Naive thymus-derived CD4-positive, alpha-beta T cell (primary cell): ENCODE measurements at places on chromosomes 3 and 15. TPM values are rescaled to one million over a fixed set of nuclear protein-coding genes. Genes with fewer than 3 reads are reported as not detected.

- no peak overlapping the region for H3K4me3 ChIP-seq
- peak; percentile 15 for DNase-seq
- no peaks in the 10 kb centered on the region for H3K4me1 ChIP-seq
- H3K27ac ChIP-seq: no peak overlapping the region
- peaks cover 16% of the 10 kb centered on the region for H3K27me3 ChIP-seq
- H3K36me3 ChIP-seq: no peaks in the 10 kb centered on the region
Observed at GRCh38 chr3:49867871-49868321, 1.8 kb downstream of the CAMKV start.

GRCh38 chr3:120332646-120333045, 16.5 kb downstream of the LRRC58 start:
- no peaks in the 10 kb centered on the region for H3K4me1 ChIP-seq
- no peak overlapping the region for H3K27ac ChIP-seq
- no peak overlapping the region for H3K4me3 ChIP-seq
- no peaks in the 10 kb centered on the region for H3K36me3 ChIP-seq

- H3K4me1 ChIP-seq: peaks cover 17% of the 10 kb centered on the region
- H3K27me3 ChIP-seq: no peaks in the 10 kb centered on the region
- peak; percentile 31 for DNase-seq
- peak overlapping the region; percentile 66 for H3K27ac ChIP-seq
Observed at GRCh38 chr3:88031642-88032077, 27.1 kb downstream of the CGGBP1 start.

DNA sequence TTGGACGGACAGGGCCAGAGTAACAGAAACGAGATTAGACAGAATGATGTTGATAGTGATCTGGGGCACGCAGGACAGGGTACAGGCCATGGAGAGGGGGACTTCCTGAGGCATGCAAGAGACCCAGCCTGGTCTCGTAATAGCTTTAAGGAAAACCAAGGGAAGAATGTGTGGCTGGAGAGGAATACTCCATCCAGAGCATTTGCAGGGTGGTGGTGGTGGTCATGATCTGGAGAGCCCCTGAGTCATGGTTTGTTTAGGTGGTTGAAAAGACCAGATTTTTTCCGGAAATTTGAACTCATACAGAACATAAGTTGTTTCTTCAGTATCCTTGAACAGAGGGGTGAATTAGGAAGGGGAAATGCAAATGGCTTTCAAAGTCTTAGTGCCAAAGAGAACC, 138.5 kb downstream of the DUT start:
- H3K36me3 ChIP-seq: no peaks in the 10 kb centered on the region
- no peaks in the 10 kb centered on the region for H3K4me1 ChIP-seq
- no peaks in the 10 kb centered on the region for H3K27me3 ChIP-seq
- DNase-seq: no peak
- no peak overlapping the region for H3K27ac ChIP-seq

DNA sequence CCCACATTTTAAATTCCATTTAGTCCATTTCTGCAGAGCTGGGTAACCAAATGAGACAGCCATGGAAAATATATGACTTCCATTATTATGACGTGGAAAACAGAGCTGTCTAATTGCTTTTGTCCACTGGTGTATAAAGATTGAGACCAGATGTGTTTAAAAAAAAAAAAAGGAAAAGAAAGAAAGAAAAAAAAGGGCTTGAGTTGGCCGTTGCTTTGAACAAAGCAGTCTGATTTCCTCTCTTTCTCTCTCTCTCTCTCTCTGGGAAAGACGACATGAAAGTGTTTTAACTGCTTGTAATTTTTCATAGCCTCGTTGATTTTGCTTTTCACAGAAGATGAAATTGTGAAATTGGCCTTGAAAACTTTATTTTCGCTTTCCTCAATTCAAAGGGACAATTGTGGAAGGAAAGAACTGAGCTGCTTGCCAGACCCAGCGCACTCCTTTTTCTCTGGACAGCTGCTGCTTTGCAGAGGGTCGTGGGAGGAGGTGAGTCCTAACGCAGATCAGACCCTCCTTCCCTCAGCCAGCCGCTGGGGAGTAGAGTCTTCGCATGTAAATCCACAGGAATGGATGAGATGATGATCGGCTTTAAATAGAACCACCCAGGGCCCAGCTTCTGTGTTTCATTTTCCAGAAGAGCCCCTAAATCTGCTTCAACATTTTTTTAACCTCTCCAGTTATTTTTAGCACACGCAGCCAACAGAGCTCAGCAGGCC, 42.8 kb upstream of the UBE2E1 start:
- no peak overlapping the region for H3K4me3 ChIP-seq
- no peaks in the 10 kb centered on the region for H3K4me1 ChIP-seq
- H3K27me3 ChIP-seq: no peaks in the 10 kb centered on the region
- H3K27ac ChIP-seq: no peak overlapping the region

- H3K27ac ChIP-seq: no peak overlapping the region
- H3K4me1 ChIP-seq: peaks cover 18% of the 10 kb centered on the region
Observed at GRCh38 chr3:27840807-27841594, 118.9 kb upstream of the EOMES start.

- no peaks in the 10 kb centered on the region for H3K4me1 ChIP-seq
- no peak overlapping the region for H3K4me3 ChIP-seq
- H3K27me3 ChIP-seq: no peaks in the 10 kb centered on the region
- no peak overlapping the region for H3K27ac ChIP-seq
Observed at GRCh38 chr15:26460165-26460564, 312.7 kb downstream of the GABRB3 start.

DNA sequence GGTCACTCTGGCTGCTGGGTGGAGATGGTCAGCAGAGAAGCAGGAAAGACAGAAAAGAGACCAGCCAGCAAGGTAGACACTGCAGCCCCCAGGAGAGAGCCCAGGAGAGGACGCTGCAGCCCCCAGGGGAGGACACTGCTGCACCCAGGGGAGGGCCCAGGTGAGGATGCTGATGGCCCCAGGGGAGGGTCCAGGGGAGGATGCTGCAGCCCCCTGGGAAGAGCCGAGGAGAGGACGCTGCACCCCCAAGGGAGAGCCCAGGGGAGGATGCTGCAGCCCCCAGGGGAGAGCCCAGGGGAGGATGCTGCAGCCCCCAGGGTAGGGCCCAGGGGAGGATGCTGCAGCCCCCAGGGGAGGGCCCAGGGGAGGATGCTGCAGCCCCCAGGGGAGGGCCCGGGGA, 196.7 kb upstream of the NSMCE3 start:
- H3K27me3 ChIP-seq: no peaks in the 10 kb centered on the region
- no peak overlapping the region for H3K27ac ChIP-seq
- no peak overlapping the region for H3K4me3 ChIP-seq
- H3K36me3 ChIP-seq: no peaks in the 10 kb centered on the region
- DNase-seq: no peak

DNA sequence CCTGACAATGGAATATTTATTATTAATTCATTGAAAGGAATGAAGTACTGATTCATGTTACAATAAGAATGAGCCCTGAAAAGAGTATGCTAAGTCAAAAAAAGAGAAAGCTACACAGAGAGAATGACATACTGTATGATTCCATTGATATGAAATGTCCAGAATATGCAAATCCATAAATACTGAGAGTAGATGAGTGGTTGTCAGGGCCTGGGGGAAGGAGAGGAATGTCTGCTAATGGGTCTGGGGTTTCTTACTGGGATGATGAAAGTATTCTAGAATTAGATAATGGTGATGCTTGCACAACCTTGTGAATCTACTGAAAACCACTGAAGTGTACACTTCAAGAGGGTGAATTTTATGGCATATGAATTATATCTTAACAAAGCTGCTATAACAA, 79.9 kb upstream of the HACD2 start:
- no peak for DNase-seq
- H3K27me3 ChIP-seq: no peaks in the 10 kb centered on the region
- no peaks in the 10 kb centered on the region for H3K4me1 ChIP-seq
- H3K4me3 ChIP-seq: no peak overlapping the region
- H3K36me3 ChIP-seq: no peaks in the 10 kb centered on the region

The LNP1 gene
- total RNA-seq: 2.4 TPM

The RASGRF1 gene
- not detected for total RNA-seq

The SLC12A8 gene
- total RNA-seq: 0.89 TPM
